KBM-7 (cell line): ENCODE measurements at places on chromosomes 2 and 18.

DNA sequence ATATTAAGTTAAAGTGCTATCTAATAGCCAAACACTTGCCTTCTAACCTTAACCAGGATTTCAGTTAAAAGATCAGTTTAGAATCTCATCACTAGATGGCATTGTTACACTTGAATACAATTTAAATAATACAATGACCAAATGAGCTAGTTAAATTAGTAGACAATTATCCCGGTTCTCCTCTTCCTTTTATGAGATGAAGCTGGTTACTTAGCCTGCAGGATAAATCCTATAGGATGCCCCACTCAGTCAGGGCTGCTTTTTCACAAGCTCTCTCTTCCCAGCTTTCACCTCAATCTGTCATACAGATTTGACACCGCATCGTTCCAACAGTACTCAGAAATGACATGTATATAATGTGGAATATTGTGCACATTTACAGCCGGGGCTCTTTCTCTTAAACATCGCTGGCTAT lies 678.8 kb downstream of the KCNJ3 start:
- DNase-seq: peak; percentile 34

DNA sequence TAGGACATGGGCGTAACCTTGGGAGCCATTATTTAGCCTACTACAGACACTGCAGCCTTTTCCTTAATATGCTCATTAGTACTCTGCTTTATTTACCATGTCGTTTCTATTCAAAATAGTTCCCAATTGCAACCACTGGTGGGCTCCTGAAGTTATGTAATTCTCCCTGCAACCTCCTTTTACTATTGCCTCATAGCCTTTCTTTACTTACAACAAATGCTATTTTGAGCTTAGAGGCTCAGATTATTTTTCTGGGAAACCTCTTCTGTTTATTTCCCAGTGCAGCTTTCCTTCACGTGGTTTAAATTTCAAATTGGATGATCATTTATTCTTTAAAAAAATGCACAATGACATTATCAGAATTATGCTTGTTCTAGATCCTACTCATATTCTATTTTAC lies 492.3 kb upstream of the TMEFF2 start:
- no peak for DNase-seq

DNA sequence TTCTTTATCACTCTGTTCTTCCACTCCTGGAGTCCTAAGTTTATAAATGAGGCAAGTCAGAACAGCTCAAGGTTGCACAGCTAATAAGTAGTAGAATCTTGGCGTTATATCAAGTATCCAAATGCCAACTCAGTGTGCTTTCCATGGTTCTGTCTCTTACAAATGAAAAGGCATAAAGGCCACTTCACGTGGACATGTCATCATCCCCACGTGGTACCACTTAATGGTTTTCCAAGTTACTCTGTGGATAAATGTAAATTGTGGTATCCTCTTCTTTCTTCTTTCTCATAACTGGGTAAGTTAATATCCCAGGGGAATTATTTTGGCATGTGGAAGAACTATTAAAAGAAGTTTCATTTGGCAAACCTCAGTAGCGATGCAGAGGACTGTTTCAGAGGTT lies 131.5 kb upstream of the L3MBTL4 start:
- DNase-seq: no peak

DNA sequence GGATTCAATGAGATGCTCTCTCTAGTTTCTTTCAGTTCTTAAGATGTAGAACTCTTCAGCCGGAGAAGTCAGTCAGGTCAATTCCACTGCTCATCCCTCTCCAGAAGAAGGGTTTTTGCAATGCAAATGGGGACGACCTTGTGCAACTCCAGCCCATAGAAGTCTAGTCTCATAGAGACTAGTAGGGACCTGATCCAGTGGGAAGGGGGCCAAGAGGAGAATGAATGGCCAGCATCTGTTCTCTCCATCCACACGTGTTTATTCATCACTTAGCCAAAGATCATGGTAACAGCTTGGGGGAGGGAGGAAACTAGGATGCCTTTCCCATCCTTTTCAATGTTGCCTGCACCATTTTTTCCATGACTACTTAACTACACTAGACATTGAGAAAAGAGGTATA lies 120.2 kb downstream of the LAMA3 start:
- DNase-seq: no peak

DNA sequence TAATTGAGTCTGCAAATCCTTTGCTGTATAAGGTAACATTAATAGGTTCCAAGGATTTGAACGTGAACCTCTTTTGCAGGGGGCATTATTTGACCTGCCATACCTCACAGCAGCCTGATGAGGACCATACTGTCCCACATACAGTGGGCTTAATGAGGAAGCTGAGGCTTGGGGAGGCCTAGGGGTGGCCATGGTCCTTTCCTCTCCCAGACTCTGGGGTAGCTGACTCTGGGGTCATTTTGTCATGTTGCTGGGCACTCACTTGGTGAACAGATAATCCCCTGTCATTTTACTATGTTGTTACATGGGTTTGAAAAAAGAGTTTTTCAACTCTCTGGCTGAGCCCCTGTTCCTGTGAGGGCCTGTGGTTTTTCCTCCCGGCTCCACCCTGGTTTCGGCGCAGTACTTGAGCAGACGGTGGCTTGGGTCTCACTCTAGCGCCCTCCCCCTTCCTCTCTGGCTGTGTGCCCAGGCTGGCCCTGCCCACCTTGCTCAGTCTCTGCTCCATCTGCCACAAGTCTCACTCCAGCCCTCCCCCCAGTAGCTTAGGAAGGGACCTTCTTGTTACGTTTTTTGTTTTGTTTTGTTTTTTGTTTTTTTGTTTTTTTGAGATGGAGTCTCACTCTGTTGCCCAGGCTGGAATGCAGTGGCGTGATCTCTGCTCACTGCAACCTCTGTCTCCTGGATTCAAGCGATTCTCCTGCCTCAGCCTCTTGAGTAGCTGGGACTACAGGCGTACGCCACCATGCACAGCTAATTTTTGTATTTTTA lies 21.0 kb downstream of the INPP4A start:
- peak; percentile 97 for DNase-seq

DNA sequence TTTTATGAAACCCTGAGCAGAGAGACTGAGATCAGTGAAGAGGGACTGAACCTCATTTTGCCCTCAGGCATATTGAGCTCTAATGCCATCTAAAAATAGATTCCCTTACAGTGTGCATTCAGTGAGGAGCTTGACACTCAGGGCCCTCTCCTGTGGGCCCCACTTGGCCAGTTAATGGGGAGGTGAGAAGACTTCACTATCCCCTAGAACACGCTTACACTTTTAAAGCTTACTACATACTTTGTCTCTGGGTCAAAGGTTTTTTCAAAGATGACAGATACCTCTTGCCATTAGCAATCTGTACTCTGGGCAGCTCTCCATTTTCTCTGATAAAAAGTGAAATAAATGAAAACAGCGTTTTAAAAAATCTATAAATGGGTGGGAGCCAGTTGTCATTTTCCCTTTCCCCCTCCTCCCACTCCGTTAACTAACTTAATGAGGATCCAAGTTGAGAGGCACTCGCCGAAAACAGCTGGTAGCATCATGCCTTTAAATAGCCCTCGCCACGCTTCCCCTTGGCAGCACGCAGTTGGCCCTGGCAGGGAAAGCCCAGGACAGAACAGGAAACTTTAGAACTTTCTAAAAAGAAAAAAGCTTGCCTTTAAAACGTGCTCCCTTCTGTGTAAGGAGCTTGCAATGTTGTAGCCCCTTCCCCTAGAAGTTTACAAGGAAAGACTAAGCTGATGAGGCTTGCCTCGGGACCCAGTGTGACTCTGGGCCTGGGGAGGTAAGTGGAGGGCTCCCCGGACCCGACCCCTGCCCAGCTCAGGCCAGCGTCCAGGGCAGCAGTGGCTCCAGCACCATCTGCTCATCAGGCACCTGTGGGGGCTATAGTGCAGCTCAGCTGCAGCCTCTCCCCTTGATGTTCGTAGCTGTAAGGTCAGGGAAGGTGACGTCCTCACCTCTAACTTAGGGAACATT lies 58.8 kb upstream of the FOSL2 start:
- DNase-seq: no peak

GRCh38 chr2:19474128-19474527 lies 115.7 kb upstream of the OSR1 start:
- peak; percentile 90 for DNase-seq

DNA sequence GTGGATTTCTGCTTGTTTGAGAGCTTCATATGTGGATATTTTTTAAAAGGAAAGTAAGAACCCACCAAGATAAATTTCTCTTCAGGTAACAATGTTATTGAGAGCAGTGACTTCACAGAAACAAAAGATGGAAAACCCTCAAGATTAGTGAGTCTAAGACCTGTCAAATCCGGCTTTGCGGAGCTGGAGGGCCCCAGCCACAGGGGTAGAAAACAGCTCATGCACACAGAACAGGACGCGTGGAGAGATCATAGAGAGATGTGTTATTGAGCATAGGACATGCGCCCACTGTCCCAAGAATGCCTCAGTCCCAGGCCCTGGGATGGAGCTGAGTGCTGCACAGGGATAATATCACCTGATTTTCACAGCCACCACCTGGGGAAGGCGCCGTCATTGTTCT lies 21.3 kb downstream of the EDAR start:
- DNase-seq: no peak

- DNase-seq: no peak
These were observed 24.8 kb upstream of the GNAL start for GRCh38 chr18:11664286-11664685.

GRCh38 chr18:43952398-43952797 lies 675.1 kb upstream of the SYT4 start:
- no peak for DNase-seq

DNA sequence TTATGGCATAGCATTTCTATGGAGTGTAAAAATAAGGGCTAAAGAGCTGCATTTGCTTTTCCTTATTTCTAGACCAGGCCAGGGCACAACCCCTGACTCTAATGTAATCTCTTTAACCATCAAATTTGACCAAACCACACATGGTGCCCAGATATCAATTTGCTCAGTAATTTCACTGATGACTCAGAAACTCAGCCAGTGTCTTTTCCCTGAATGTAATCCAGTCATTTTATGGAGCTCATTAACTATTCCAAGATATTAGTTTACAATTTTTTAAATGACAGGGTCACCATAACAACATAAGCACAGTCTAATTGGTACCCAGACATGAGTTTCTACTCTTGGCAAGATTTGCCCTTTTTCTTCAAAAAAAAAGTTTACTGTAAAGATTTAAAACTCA lies 270.8 kb upstream of the AGAP1 start:
- no peak for DNase-seq

DNA sequence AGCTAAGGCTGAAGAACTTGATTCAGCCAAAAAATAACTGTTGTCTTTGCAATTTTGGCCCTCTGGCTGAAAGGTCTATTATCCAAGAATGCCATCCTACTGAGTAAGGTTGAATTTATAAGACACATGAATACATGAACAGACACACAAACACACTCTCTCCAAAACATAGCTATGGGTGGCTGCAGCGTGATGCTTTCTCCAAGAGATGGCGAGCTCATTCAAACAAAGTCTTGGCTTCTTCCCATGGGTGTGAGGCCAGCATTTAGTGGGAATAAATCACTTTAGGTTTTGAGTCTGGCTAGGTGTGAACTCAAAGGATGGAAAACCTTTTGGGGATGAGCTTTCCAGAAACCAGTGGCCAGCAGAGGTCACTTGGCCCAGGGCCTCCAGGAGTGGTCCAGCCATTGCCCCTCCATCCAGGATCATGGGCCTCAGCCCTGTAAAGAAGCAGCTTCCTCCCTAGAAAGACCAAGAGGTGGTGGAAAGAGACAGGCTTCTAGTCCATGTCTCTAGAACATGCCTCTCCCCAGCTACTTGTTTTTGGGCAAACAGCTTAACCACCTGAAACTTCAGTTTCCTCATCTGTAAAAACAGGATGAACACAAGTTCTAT lies 11.0 kb upstream of the OSR1 start:
- no peak for DNase-seq

DNA sequence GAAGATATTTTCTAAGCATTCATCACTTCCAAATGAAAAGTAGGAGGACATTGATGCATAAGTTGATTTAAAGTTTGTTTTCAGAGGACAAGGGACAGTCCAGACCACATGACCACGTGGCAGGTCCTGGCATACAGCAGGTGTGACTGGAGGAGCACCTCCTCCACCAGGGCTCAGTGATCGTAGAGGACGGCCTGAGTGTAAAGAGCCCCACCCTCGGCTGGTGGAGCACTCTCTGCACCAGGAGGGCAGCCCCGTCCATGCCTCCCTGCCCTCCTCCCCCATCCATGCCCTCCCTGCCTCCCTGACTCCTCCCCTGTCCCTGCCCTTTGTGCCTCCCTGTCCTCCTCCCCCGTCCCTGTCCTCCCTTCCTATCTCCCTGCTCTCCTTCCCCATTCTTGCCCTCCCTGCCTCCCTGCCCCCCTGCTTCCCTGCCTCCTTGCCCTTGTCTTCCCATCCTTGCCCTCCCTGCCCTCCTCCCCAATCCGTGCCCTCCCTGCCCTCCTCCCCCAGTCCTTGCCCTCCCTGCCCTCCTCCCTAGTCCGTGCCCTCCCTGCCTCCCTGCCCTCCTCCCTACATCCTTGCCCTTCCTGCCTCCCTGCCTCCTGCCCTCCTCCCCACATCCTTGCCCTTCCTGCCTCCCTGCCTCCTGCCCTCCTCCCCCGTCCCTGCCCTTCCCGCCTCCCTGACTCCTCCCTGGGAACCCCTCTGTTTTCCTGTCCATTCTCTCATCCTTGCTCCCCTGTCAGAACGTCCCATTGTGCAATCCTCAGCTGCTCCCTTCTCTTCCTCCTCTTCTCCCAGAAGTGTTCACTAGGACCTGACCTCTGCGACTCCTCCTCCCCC lies 47.9 kb downstream of the ANKMY1 start:
- DNase-seq: no peak

DNA sequence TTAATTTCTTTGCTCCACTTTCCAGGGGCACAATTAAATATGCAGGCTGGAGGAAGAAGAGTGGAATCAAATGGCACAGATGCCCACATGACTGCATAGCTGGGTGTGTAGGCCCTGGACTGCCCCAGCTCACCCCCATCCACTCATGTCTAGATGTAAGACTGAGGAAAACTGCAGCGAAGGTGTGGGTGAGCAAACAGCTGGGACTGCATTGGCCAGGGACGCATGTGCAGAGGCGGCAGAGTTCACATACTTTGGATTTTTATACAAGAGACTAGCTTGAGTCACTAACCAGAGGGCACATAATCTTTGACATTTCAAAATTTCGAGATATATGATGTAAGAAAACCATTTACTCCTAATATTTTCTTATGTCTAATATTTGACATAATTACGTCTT lies 60.1 kb downstream of the SPIRE1 start:
- DNase-seq: no peak

DNA sequence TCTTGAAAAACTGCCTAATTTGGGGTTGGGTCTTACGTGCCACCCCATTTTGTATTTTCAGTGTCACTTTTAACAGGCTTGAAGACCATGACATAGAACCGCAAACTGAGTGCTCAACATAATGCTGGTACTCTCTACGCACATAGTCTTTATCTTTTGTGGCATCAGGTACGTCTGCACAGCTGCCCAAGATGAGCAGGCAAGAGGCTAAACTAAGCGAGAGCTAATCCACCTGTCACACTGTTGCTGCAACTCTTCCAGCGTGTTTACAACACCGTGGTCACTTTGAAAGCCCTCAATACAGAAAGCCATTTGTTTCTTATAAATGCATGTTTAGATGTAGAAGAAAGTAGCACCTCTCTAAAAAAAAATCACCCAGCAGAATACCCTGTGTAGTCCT lies 270.0 kb upstream of the TCF4 start:
- no peak for DNase-seq

- DNase-seq: no peak
These were observed 155.8 kb downstream of the ZNF516 start for GRCh38 chr18:76339246-76339620.
